ENCODE measurements at places on chromosomes 1 and 21.
A peak's percentile ranks its signal among the peaks of the same experiment; 100 is the strongest.

DNA sequence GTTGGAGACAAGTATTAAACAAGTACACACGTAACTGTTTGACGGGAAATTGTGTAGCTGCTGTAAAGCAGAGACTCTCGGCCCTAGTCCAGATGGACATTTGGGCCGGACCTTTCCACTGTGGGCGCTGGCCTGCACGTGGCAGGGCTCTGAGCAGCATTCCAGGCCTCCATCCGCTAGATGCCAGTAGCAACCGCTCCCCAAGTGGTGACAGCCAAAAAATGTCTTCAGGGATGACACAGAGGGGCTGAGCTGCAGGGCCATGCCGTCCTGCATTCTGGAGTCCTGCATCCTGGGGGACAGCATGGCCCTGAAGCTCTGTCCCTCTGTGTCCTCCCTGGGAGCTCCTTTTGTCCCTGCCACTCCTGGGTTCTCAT lies 24.8 kb downstream of the A3GALT2 start:
- DNase-seq = no peak

DNA sequence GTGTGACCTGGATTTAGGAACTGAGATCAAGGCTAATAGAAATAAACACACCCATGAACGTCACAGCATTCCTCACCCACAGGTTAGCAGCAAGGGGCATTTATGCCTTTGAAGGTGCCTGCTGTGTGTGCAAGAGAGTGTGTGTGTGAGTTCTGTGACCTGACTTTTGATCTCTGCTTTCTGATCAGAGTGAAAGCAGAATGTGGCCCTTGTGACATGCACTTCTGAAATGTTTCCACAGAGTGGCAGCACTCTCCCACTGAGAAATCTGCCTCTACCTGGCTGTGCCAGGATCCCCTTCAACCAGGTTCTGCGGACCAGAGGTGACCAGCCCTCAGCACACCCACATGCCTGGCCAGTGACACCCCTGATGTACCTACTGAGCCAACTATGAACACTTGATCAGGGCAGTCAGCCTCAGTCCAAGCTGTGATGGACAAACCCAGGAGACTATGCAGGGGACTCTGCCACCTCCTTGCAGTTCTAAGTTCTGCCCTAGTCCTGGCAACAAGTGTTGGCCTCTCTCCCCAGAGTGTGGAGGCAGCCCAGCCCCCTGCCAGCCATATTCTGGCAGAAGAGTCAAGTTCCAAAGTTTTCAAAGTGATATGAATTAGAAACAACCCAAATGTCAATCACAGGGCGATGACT lies 41.0 kb downstream of the RXRG start:
- no peak for DNase-seq

DNA sequence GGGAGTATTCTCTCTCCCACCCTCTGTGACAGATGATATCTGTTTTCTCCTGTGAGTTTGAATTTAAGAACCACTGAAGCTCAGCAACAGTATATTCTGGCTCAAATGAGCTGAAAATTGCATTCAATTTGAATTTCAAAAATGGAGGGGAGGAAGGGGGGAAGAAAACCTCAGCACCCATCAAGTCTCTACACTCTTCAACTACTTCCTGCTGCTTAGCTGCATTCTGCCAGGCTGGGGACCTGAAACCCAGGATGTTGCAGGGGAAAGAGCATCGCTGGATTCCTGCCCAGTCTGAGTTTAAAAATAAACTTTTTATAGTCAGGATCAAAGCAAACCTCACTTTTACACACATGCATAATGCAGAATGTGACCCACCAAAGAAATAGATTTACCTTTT lies 214.3 kb upstream of the ESRRG start:
- no peak for DNase-seq

GRCh38 chr1:97412166-97412565 lies 508.7 kb downstream of the DPYD start:
- DNase-seq = no peak

GRCh38 chr1:169288011-169288414 lies 79.6 kb downstream of the NME7 start:
- no peak for DNase-seq

DNA sequence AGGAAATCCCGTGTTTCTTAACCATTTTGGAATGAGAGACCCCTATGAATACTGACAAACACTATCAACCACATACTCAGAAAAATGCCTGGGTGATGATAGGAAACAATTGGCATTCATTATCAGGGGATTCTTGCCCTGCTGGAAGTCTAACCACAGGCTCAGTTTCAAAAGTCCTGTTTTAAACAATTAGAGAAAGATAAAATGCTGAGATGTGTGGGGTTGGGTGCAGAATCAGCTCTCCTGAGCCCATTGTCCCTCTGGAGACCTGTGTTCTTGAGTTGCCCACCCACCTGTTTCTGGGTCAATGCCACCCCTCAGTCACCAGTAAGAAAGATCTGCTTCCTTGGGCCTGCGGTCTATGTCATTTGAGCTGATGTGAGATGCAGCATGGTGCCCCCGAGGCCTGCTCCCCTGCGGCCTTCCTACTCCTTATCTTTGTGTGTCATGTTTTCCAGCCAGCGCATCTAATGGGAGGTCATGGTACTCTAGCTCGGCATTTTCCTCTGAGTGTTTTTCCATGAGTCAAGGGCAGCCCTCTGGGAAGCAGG lies 130.3 kb upstream of the PLXNA2 start:
- DNase-seq = no peak

DNA sequence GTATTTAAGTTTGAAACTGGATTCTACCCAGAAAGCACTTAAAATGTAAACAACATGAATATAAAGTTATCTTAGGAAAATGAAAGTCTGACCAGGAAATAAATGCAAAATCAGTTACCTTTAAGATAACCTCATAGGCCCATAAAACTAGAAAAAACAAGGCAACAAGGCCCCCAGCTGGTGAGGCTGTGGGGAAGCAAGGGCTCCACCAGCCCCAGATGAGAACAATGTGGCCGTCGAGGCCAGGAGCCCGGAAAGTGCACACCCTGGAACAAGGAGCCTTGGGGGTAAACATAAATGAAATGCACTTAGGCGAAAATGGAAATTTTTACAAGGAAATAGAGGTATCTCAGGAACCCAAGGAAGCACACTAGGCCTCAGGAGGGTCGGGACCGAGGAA lies 37.9 kb upstream of the BMP8B start:
- DNase-seq = no peak

- DNase-seq = peak; percentile 79
These were observed 10.9 kb upstream of the ALDH4A1 start for GRCh38 chr1:18913065-18913835.

GRCh38 chr1:109275706-109276345 lies 7.1 kb downstream of the PSRC1 start:
- DNase-seq = no peak

DNA sequence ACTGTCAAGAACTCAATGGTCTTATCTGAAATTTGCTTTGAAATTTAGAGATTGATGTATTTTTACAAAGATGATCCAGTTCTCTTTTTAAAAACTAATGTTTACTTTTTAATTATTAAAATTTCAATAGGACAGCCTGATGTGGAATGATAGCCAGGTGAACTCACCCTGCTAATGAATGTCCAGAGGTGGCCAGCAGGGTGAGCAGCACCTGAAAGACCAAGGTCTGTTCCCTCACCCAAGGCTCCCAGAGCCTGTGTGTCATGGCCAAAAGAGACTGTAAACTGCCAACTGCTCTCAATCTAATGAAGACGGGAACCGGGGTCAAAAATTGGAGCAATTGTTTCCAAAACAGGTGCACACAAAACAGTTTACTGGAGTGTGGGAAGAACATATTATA lies 340.4 kb downstream of the DISC1 start:
- DNase-seq = no peak

Data from putamen (tissue), 1 donor.